EL (cell line): ENCODE measurements at places on chromosomes 11 and 22.

GRCh38 chr11:44964526-44965209 is 14.0 kb upstream of the TP53I11 start:
- DNase-seq = no peak

DNA sequence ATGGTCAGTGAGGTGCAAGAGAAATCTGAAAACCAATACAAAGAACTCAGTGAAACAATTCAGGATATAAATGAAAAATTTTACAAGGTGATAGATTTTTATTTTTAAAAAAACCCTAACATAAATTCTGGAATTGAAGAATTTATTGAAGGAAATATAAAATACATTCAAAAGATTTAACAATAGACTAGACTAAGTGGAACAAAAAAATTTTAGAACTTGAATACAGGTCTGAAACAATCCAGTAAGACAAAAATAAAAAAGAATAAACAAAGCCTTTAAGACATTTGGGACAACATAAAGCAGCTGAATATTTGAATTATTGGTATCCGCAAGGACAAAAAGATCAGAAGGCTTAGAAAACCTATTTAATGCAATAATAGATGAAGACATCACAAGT is 8.7 kb downstream of the SPA17 start:
- DNase-seq = no peak

GRCh38 chr22:27210111-27210730 is 552.8 kb downstream of the MIAT start:
- DNase-seq = no peak

GRCh38 chr22:46593211-46593681 is 26.9 kb upstream of the GRAMD4 start:
- no peak for DNase-seq

DNA sequence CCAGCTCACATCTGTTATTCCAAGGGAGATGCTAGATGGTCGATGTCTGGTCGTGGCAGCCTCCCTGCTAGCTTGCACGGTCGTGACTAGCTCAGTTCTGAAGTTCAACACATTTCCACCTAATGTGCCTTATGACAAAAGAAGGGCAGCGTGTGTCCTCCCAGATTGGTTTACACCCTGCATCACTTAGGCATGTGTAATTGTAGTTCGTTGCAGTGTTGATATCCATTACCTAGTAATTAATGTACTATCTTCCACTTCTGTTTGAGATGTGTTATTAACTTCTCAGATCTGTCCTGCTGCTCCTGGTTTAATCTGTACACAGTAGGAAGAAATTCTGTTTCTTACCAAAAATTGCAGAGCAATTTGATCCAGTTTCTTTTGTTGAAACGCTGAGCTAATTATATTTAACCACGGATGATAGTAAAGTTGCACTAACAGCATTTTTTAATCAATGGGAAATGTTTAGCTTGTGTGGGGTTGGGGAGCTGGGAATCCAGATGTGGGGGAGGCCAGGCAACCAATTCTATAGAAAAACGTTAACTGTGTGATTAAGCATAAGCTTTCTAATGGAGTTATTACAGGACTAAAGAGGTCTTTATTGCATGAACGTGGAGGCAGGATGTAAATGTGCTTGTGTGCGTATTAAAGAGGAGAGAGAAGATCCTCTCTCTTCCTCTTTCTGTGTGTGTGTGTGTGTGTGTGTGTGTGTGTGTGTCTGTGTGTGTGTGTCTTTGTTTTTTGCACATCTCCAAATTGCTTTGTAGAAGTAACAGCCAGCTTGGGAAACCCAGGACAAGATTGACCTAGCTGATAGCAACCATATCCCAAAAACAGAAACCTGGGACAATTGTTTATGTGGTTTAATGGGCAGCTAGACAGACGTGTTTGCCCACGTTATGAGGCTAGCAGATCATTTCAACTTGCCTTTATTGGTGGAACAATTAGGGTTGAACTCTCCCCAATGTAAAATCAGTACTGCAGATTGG is 145.7 kb upstream of the TTC12 start:
- DNase-seq = no peak

- DNase-seq = peak; percentile 48
These were observed 29.4 kb upstream of the TMEM86A start for GRCh38 chr11:18669219-18669596.

DNA sequence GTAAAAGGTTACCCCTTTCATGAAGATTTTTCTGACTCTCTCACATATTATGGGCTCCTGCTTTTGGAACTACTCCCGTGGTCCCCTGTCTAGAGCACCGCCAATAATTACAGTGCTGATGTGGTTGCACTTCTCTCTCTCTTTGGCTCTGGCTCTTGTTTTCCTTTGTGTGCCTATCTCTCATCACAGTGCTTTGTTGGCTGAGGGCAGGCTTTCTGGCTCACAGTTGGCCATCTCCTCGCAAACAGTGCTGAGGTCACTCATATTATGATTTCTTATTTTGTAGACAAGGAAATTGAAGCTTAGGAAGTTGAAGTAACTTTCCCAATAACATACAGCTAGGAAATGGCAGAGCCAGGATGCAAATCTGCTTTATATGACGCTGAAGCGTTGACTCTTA is 192.5 kb downstream of the DDX10 start:
- no peak for DNase-seq

DNA sequence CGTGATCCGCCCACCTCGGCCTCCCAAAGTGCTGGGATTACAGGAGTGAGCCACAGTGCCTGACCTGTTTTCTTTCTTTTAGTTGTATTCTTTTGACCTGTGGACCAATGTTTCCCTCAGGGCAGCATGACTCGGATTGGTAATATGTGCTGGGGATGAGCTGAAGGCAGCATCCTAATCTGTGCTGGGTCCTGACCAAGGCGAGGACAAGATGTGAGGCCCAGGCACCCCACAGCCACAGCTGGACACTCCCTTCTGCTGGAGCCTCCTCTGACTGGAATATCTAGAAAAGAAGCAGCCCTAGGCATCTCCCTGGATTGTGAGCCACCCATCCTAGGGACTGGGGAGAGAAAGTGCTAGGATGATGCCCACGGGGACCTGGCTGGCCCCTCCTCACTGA is 105.4 kb downstream of the PDE2A start:
- DNase-seq = peak; percentile 54

GRCh38 chr11:122976734-122977469 is 4.7 kb downstream of the BSX start:
- no peak for DNase-seq

- DNase-seq = no peak
These were observed 7.4 kb downstream of the SPCS2 start for GRCh38 chr11:74956397-74957015.

DNA sequence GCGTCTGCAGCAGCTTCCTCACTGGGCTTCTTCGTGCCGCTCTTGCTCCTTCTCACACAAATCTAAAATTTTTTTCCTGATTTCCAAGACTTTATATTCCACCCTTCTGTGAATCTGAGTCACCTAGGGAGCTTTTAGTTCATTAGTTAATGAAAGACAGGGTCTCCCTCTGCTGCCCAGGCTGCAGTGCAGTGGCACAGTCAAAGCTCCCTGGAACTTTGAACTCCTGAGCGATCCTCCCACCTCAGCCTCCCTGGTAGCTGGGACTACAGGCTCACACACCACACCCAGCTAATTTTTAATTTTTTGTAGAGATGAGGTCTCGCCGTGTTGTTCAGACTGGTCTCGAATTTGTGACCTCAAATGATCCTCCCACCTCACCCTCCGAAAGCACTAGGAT is 116.9 kb downstream of the ATXN10 start:
- DNase-seq = no peak

DNA sequence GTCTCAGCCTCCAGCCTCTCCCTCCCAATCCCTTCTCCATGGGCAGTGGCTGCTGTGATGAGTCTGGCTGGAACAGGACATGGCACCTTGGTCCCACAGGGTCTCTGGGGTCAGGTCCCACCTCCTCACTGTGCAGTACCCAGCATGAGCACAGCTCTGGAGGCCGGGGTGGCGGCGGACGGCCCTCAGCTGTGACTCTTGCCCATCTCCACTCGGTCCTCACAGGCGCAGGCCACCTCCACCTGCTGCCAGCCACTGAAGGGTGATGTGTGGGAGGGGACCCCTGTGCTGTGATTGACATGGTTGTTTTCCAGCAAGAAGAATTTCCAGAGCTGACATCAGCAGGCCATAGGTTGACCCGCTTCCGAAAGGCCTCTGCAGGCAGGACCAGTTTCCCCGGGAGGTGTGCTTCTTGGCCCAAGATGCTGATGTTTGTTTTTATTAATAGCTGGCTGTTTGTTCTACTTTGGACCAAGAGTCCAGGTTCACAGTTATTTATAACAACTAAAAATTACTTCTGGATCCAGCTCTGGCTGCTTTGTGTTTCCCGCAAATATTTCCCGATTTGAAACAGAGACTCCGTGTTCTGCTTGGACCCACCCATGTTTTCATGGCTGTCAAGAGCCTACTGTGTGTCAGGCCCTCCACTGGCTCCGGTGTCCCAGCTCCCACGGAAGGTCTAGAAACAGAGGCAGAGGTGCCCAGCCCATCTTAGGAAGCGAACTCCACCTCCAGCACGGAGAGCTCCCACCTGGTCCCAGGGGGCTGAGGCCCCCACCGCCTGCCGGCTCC is 45.7 kb downstream of the SCUBE1 start:
- no peak for DNase-seq

- no peak for DNase-seq
These were observed 42.5 kb downstream of the GAB4 start for GRCh38 chr22:16965560-16965959.

- DNase-seq = no peak
These were observed 1.4 kb downstream of the TTC12 start for GRCh38 chr11:113315811-113316210.

DNA sequence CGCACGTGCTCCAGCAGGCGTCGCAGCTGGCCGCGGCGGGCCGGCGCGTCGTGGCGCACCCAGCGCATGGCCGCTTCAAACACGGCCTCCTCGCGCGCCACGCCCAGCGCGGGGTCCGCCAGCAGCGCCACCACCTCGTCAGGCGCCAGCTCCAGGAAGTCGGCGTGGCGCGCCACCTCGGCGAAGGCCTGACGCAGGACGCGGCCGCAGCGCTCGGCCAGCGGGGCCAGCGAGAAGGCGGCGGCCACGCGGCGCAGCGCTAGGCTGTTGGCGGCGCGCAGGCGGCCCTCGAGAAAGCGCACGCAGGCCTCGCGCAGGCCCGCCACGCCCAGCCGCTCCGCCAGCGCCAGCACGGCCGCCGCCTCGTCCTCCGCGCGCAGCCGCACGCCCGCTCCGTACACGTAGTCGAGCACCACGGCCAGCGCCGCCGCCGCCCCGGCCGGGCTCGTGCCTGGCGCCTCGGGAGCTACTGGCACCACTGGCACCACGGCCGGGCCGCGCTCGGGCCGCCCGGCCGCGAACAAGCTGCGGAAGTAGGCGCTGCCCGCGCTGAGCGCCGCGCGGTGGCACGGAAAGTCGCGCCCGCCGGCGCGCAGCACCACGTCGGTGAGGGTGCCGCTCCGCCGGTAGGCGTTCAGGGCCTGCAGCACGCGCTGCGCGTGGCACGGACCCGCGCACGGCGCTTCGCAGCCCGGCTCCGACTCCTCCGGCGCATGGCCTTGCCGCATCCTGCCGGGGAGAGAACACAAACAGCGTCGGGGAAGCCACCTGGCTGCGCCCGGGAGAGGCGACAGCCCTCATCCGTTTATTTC is 2.9 kb downstream of the KLHL35 start:
- peak; percentile 63 for DNase-seq

- DNase-seq = peak; percentile 53
These were observed 127.5 kb downstream of the SIK3 start for GRCh38 chr11:116970485-116971292.

DNA sequence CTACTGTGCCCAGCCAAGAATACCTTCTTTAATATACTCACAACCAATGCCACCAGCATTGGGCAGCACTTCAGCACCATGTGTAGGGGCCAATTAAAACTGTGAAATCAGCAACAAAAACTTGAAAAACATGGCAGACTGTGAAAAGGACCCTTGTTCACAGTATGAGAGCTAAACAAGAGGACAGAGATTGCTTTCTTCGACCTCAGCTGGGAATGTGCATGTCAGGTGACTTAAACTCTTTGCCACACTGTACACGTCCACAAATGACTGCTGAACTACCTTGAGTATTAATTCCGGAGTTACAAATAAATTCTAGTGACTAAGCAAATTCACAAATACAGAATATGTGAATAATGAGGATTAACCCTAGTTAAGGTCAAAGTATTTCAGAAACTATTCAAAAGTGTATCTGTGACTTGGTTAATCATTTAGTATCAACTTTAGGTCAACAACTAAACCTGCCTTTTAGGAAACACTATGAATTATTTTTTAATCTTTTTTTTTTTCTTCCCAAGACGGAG is 33.0 kb downstream of the DDX6 start:
- no peak for DNase-seq

DNA sequence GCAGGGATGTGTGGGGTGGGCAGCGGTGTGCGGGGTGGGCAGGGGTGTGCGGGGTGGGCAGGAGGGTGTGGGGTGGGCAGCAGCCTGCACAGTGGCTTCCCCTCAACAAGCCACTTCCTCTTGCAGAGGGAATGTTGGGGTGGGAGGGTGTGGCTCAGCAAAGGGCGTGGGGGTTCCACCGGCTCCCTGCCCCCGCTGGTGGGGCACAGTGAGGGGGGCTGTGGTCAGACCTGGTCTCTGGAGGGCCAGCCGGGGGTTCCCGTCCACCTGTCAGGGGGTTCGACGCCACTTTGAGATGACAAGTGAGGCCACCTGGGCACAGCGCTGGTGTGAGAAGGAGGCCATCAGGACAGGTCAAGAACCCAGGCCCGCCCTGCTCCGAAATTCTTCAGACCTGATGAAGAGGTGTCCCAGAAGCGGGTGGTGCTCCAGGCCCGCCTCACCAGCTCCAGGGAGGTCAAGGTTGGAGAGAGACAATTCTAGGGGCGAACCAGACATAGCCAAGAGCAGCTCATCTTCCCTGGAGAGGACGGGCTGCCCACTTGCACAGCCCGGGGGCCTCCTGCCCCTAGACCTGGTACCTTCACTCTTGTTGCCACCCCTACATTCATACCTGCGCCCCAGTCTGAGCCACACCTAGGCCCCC is 1.3 kb downstream of the C11orf21 start:
- no peak for DNase-seq

- peak; percentile 45 for DNase-seq
These were observed 45.5 kb downstream of the CELSR1 start for GRCh38 chr22:46491946-46492345.

DNA sequence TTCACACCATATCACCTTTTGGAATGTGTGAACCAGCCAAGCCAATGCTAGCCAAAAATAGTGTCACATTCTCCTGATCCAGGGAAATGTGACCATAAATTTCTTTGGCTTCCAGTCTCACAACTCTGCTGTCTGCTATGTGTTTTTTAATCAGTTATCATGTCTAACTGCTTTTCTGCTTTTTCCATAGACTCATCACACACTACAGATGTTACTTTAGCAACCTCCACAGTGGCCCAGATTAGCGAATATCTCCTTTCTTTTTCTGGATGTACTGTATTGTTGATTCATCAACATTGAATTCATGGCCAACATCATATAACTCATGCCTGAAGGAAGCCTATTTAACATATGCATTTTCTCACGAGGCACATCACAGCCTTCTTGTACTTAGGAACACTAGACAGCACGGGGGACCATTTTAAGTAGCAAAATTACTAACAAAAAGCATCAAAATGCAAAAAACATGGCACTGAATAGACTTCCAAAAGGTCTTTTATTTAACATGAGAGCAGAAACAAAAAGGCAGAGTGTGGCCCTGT is 73.1 kb upstream of the POU2AF2 start:
- no peak for DNase-seq

- DNase-seq = no peak
These were observed 27.7 kb downstream of the FAM227A start for GRCh38 chr22:38628444-38628843.
